ENCODE measurements at places on chromosomes 11 and 22.

DNA sequence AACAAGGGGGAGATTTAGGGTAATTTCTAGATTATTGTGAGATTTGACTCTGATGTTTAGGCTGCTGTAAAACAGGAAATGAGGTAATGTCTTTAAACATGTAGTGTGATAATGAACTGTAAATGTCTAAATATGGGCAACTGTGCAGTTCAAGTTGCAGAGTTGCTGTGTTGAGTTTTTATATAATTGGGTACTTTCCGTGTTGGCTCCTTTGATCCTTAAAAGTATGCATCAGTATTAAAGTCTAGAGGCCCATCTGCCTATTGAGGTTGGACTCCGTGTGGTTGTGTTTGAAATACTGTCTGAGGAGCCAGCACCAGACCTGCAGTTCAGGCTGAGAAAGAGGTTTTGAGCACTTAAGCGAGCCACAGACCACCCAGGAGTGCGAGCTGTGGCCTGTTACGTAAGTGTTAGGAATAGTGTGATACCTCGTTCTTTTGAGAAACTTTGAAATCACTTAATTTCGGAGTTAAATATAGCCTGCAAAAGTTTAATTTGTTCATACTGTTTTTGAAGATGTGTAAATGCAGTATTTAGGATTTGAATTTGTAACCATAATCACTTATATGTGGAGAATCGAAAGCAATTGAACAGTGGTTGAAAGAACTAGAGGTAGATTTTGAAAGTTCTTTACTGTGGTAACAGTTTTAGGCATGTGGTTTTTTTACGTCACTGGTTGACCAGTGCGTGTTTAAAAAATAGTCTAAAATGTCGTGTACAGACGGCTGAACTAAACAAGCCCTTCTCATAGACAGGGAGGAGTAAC, 9.0 kb downstream of the FAM118A start:
- DNase-seq = no peak

- no peak for DNase-seq
These were observed 23.1 kb downstream of the LRFN4 start for GRCh38 chr11:66879999-66880398.

DNA sequence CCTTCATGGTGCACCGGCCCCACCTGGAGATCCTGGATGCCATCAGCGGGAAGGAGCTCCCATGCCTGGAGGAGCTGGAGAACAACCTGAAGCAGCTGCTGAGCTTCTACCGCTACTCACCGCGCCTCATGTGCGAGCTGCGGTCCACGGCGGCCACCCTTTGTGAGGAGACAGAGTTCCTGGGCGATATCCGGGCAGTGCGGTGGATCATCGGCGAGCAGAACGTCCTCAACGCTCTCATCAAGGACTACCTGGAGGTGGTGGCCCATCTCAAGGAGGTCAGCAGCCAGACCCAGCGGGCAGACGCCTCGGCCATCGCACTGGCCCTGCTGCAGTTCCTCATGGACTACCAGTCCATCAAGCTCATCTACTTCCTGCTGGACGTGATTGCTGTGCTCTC, 59.2 kb downstream of the SYT13 start:
- no peak for DNase-seq

DNA sequence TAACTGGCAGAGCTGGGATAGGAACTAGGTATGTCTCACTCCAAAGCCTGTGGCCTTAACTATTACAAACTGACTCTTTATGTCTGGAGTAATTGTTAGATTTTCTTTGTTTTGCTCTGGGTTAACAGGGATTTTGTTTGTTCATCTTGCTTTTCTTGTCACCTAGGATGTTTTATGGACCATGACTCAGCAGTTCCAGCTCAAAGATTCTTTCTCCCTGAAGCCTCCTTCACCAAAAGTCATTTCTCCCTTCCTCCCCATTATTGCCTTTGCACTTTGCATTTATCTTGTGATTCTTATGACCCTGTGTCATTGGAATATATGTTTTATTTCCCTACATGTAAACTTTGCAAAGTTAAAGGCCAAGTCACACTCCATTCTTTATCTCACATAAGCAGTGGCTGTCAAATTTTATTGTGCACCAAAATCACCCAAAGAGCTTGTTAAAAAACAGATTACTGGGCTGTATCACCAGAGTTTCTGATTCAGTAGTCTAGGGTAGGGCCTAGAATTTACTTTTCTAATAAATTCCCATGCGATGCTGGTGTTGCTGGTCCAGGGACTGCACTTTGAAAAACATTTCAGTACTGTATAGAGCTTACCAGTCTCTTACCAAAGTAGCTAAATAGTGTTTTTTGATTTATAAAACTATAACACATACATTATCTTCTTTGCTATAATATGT, 327.7 kb downstream of the DLG2 start:
- DNase-seq = no peak

DNA sequence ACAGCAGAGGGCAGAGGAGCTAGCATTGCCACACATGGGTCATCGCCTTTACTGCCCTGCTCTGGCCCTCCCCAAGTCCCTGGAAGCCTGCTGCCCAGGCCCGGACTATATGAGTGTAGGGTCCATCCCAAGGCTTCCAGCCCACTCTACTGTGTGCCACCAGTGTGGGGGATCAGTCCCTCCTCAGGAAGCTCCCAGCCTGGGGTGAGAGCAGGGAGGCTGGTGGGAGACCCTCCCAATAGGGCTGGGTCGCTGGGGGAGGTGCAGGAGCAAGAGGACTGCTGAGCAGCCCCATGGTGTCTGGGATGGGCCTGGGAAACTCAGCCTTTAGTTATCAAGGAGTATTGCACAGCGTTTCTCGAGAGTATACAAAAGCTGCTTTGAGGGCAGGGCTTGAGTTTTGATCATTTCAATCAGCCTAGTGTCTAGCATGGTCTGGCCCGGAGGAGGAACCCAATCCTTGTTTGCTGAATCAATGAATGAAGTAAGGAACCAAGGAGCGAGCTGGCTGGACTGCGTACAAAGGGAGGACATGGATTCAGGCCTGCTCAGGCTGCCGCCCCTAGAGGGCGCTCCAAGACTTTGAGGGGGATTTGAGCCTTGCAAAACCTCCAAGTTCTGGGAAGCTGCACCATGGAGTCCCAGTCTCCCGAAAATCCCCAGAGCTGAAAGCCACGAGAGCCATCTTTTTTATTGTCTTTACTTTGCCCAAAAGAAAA, 89.0 kb upstream of the PARVA start:
- DNase-seq = peak; percentile 58

Measured in NAMALWA (cell line).